Neural progenitor cell (in vitro differentiated cells): ENCODE measurements at places on chromosomes 12 and 14. TPM values are rescaled to one million over a fixed set of nuclear protein-coding genes. Genes with fewer than 3 reads are reported as not detected.
A peak's percentile ranks its signal among the peaks of the same experiment; 100 is the strongest.

DNA sequence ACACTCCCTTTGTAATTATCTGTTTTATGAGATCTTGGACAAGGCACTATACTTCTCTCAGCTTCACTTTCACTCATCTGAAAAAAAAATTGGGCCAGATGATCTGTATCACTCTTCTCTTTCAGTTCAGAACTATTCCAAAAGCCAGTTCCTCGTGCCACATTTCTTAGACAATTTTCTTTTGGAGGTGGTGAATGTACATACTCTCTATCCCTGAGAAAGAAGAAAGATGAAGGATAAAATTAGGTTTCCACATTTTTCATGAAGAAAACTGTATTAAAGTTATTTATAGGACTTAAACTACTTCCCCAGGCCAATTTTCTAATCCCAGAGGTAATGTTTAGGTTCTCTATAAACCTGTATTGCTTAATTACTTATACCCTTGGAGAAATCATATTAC, 171.6 kb downstream of the SLC6A15 start:
- DNase-seq = no peak

GRCh38 chr12:68028647-68029046, 39.4 kb downstream of the IFNG-AS1 start:
- DNase-seq = no peak

DNA sequence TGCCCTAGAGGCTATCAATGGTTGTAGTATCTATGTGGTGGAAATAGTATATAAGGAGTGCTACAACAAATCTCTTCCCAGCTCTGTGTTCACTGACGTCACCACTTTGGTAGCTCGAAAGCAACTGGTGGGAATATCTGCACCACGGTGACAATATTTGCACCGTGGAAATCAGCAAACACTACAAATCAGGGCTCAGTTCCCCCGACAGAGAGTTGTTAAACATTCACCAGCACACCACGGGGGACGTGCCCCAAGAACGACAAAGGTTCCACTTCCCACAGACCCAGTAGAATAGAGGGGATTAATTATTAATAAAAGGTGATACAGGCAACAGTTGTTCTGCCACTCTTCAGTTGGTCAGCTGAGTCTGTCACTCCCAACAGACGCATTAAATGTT, 98.4 kb downstream of the CCDC60 start:
- no peak for DNase-seq

DNA sequence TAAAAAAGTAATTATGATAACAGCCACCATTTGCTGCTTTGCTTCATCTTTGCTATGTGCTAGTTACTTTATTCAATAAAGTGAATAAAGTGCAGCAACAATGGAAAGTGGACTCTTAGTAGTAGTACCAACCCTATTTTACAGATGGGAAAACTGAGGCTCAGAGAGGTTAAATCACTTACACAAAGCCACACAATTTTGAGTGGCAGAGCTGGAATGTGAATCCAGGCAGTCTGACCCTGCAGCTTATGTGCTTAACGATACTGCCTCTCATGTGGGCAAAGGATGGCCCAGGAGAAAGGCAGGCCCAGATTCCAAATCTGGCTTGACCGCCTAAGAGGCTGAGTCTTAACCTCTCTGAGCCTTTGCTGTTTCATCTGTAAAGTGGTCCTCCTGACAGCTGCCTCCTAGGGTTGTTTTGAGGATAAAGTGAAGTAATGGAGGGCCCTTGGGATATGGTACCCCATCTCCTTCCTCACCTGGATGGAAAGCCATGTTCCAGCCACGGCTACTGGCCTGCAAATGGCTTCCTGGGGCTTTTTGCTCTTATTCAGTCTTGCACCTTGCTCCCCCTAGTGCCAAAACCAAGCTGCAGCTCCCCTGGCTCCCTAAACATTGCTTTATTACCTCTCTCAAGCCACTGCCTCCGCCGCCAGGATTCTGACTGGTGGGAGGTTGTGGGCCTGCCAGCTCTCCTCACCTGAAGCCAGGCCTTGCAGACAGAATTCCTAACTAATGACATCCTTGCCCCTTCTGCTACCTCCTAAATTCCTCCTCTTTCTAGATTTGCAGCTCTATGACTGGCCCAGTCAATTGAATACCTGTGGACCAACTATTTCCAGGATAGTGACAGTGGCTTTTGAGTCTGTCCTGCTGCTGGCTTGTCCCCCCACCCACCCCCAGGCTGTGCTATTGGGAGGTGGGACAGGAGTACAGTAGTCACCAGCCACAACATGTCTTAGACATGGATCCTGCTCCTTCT, 283.3 kb upstream of the PWP1 start:
- peak; percentile 83 for DNase-seq

DNA sequence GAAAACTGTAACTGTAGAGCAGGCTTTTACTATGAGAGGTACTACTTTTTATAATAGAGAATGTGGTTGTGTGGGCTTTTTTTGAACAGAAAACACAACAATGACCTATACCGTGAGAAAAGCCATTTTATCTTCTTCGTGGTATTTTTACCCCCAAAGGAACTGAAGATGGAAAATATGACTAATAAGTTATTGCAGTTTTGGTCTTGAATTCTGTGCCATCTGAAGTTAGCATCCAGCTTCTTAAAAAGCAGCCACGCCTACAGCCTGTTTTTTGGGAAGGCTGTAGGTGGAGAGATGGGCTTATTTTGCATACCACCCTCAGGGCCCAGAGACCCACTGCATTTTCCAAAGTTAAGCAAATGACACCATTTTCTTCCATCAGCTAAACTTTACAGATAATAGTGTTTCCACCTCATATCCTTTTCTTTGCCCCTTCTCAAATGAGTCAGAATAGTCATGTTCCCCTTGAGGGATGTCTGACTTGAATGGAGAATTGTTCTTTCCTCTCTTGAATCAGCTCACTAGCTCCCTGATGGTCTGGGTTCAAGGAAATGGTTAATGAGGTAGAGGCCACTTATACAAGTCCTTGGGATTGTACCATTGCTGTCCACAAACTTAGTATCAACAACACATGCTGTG, 53.0 kb downstream of the TBC1D30 start:
- no peak for DNase-seq

- no peak for DNase-seq
These were observed 10.2 kb upstream of the RABGGTA start for GRCh38 chr14:24281636-24282035.

DNA sequence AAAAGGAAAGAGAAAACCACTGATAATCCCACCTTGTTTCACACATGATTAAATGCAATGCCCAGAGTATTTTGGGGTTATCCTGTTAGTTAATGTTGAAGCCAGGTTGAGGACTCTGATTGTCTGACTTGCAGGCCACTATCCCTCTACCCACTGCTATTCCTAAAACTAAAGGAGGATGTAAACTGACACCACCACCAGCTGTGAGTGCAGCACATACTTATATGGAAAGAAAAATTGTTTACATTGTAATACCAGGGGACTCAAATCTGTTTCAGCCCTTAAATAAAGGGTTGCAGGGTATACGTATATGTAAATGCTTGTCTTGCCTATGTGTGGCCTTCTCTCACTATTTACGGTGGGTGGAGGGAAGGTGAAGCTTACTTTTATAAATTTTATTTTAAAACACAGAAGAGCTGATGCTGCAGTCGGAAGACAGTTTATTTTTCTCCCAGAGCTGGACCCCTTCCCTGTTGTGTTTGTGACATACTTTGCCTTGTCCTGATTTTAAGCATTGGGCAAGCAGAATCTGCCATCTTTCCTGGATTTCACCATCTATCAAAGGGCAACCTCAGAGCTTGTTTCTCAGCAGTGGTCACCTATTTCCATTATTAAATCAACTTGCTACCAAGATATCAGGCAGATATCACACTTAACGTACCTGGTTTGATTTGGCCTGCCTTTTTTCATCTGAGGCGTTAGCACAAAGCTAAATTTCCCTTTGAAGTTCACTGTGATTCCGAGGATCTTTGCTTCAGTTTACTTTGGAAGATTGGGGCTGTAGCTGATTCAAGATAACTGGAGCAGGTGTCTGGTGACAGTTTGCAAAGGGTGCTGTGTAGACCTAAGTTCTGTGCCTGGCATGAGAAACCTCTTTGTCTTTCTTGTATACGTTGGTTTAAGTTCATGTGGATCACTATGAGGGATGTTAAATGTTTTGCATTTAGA, 25.2 kb downstream of the DAAM1 start:
- no peak for DNase-seq

DNA sequence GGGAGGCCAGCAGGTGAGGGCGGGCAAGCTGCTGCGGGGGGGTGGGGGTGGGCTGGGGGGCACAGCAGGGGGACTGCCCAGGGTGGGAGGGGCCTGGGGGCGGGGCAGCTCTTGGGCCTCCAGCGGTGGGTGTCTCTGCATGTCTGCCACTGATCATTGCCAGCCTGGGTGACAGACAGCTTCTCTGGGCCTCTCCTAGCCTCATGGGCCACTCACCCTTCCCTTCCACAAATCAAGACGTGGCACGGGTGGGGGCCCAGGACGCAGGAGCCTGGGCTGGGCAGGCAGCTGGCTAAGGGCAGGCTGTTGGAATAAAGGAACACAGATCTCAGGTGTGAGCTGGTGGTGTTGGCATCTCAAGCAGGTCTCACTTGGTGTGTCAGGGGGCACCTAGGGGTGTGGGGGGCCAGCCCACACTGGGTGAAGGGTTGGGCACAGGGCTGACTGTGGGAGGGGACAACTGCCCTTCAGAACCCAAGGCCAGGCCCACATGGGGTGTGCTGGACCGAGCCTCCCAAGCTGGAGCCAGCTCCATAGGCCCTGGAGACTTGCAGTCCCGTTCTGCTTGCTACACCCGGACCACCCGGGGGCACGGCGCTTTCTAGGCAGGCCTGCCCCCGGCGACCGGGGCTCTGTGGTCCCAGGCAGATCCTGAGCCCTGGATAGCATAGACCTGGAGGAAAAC, 3.0 kb downstream of the TEDC1 start:
- no peak for DNase-seq

DNA sequence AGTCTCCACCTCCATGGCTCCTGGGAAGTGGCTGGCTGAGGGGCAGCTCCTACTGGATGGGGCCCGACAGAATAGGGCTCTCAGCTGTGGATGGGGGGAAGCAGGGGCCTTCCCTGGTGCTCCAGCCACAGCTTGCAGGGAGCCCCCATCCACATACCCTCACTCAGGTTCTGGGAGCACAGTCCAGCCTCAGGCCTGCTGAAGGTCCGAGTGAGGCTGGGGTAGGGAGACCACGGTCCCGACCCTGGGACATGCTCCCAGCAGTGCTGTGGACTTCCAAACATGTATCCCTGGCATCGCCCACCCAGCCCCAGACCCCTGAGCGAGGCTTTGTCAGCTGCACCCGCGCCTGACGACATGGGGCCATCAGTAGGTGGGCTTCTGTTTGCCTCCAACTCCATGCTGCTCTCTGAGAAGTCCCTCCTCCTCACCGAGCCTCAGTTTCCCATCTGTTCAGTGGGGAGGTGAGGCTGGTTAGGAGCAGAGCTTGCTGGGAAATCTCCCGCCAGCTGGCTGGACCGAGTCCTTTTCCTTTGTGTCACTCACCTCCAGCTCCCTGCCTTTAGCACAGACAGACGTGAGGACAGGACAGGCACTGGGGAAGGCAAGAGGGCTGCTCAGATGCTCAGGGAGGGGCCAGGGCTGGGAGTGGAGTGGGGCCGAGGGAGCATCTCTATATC, 9.1 kb upstream of the ATG101 start:
- DNase-seq = no peak

GRCh38 chr14:58797010-58797429, 159.3 kb downstream of the DACT1 start:
- DNase-seq = peak; percentile 28

Gene NUAK1
- 11.9 and 18.8 TPM in 2 replicates for total RNA-seq

Gene TSHR
- total RNA-seq = not detected in 2 replicates
